ENCODE measurements at places on chromosomes 1 and 21. TPM values are rescaled to one million over a fixed set of nuclear protein-coding genes. Genes with fewer than 3 reads are reported as not detected.

The MPZ gene
- 4.8 TPM for polyA plus RNA-seq

The LCE2A gene
- polyA plus RNA-seq: not detected

The SNX7 gene
- 47.0 TPM for polyA plus RNA-seq

The CNKSR1 gene
- polyA plus RNA-seq: 10.7 TPM

The CCDC30 gene
- 13.1 TPM for polyA plus RNA-seq

The SLAMF9 gene
- not detected for polyA plus RNA-seq

The LYPLA2 gene
- 87.1 TPM for polyA plus RNA-seq

The IFI44 gene
- 19.7 TPM for polyA plus RNA-seq

The SPATA6 gene
- polyA plus RNA-seq: 19.1 TPM

The FMO5 gene
- 7.0 TPM for polyA plus RNA-seq

DNA sequence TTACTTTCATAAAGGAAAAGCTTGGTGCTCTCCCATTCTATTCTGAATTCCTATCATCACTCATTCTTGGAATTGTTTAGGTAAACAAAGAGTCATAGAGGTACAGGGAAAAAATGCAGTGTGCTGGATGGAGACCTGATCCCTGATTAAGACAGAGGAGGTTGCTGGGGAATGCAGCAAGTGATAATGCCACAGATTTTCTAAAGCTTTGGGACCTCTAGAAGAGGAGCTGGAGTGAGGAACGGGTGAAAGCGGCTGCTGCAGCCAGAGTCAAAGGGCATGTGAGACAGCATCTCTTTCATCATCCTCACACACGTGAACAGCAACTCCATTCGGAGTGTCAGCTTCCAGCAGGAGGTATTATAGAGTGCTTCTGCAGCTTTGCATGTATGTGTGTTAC is 54.9 kb upstream of the DIPK1A start:
- no peak for DNase-seq

DNA sequence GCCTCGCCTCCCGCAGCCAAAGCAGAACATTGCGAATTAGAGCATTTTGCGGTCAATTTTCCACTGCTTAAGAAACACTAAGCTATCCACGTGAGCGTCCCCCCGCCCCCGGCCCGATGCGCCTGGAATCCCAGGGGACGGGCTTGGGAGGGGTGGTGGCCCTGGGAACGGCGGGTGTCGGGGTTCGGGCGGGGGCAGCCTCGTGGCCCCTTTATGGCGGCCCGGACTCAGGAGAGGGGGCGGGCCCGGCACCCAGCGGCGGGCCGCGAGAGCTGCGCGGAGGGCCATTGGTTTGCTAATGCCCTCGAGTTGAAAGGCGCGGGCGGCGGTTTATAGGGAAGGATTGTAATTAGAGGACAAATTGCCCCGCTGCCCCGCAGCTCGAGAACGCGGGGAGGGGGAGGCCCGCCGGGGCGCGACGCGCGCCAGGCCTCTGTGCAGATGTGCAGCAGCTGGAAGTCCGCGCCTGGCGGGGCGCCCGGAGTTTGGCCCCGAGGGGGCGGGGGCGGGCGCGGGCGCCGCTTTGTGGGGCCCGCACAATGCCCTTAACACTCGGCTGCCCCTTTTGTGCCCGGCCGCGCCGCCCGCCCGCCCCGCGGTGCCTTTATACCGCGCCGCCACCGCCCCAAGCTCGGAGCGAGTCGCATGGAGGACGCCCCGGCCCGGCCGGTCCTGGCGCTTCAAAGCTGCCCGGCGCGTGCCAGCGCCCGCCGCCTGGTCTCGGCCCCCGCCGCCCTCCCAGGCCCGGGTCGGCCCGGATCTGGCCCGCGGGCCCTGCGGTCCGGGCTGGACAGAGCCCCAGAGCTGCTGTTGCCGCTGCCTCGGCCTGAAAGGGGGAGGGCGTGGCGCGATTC is 1.9 kb upstream of the HES3 start:
- DNase-seq: no peak

DNA sequence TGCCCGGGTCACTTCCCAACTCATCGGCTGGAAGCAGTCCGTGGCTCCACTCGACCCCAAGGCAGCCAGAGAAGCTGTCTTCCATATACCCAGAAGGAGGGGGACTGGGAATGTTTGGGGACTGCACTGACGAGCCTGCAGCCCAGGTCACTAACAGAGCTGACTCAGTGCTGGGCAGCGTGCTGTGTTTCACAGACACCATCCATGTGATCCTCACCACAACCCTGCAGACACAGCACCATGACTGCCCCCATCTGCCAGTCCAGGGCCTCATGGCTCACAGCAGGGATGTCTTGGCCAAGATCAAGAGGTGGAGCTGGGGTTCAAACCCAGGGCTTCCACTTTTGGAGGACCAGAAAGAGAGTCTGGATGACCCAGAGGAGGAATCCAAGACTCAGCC is 67.9 kb downstream of the KLHDC7A start:
- DNase-seq: no peak

GRCh38 chr21:20545454-20545853 is 452.8 kb upstream of the NCAM2 start:
- DNase-seq: no peak

- no peak for DNase-seq
Observed at GRCh38 chr1:162391790-162392563, 10.4 kb downstream of the C1orf226 start.

DNA sequence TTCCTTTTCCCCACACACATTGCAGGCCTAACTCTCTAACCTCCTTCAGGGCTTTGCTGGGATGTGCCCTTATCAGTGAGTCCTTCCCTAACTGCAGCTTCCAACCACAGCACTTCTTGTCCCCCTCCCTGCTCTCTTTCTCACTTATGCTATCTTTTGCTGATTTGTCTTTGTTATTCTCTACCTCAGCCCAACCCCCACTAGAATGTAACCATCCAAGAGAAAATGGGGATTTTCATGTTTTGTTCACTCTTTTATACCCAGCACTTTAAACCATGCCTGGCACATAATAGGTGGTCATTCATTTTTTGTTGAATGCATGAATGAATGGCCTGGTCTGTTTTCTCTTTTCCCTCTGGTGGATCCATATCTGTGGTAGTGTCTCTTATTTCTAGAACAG is 243.5 kb downstream of the KAZN start:
- no peak for DNase-seq

DNA sequence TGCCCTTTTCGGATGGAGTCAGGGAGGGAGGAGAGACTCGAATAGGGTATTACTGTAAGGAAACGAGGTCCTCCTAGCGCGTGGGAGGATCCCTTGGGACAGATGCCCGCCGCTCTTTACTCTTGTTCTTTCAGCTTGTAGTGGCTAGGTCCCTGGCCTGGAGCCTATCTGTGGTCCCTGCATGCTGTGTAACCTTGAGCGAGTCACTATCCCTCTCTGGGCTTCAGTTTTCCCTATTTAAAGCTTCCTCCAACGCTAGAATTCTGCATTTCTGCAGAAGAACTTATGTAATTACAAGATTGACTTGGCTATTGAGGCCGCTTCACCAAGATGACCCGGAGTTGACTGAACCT is 744 bp downstream of the MIER1 start:
- no peak for DNase-seq

- DNase-seq: no peak
Observed at GRCh38 chr1:25622531-25622930, 5.9 kb downstream of the MAN1C1 start.

- DNase-seq: no peak
Observed at GRCh38 chr1:170377896-170378634, 153.9 kb upstream of the GORAB start.

- DNase-seq: no peak
Observed at GRCh38 chr1:2502661-2503553, 23.5 kb downstream of the PANK4 start.

DNA sequence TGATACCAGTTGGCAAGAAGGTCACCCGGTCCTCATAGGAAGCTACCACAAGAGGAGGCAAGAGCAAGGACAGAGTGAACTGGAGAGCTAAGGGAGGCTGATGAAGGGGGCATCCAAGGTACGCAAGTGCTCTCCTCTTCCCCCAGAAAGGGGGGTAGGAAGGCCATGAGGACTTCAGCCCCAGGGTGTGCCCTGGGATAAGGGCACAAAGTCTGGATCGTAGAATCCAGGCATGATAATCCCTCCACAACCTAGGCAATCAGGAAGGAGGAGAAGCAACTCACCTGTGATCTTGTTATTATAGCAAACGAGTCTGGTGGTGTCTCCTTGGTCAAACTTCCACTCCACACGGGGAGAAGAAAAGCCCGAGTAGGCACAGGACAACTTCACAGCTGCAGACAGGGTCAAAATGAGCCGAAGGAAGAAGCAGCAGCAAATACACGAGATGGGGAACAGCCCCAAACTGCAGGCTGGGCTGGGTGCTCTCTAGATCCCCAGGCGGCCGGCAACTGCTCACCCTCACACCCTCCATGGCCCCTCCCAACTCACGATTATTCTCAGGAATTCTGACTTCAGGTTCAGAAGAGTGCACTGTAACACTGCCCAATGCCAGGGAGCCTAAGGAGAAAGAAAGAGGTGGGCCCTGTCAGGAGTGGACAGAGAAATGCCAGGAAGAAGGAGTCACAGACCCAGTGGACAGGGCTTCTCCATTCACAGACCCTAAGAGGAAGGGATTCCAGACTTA is 20.0 kb downstream of the F11R start:
- DNase-seq: no peak

DNA sequence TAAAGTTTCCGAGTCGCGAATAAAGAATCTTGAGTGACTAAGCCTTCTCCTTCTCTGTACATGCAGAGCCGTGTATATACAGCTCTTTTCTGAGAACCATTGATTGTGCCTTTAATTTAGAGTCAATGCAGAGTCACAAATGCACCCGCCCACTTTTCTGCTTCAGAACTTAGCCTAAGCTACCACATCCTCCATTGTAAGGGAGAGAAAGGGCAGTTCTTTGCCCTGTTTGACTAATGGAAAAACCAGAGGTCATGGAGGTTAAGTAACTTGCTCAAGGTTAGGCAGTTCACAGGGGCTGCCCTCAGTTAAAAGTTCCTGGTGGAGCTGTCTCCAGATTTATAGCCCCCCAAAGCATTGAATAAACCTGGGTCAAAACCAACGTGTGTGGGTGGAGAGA is 139.6 kb downstream of the TOMM20 start:
- no peak for DNase-seq

GRCh38 chr1:201665036-201665435 is 126.1 kb downstream of the NAV1 start:
- no peak for DNase-seq

- no peak for DNase-seq
Observed at GRCh38 chr1:117368116-117369108, 1.2 kb downstream of the MAN1A2 start.

GRCh38 chr1:42979896-42980800 is 21.5 kb upstream of the SLC2A1 start:
- DNase-seq: no peak

- DNase-seq: no peak
Observed at GRCh38 chr1:53043271-53043670, 18.7 kb upstream of the PODN start.

DNA sequence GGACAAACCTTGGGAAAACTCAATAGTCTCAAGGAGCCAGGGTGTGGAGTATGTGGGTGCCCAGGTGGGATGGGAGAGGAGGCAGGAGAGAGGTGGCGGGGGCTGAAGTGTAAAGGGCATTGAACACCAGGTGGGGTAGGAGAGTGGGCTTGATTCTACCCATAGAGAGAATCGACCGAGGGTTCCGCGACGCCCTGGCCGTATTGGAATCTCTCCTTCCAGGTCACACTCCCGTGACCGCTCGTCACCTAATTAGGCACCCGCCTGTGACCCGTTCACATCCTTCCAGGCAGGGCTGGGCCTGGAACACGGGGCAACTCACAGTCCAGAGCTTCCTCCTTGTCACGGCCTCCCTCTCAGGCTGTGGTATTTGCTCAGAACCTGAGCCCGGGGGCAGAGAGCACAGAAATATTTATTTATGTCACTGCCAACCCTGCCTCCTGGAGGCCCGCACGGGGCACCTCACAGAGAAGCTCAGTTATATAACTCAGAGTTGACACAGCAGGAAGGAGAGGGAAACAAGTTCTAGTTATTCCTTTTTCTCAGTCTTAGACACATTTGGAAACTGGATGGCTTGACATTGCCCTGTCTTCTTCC is 12.0 kb downstream of the NCMAP start:
- no peak for DNase-seq

- no peak for DNase-seq
Observed at GRCh38 chr1:220552672-220553260, 24.8 kb downstream of the MARK1 start.

- DNase-seq: no peak
Observed at GRCh38 chr1:201713086-201713810, 115.7 kb upstream of the IPO9 start.

DNA sequence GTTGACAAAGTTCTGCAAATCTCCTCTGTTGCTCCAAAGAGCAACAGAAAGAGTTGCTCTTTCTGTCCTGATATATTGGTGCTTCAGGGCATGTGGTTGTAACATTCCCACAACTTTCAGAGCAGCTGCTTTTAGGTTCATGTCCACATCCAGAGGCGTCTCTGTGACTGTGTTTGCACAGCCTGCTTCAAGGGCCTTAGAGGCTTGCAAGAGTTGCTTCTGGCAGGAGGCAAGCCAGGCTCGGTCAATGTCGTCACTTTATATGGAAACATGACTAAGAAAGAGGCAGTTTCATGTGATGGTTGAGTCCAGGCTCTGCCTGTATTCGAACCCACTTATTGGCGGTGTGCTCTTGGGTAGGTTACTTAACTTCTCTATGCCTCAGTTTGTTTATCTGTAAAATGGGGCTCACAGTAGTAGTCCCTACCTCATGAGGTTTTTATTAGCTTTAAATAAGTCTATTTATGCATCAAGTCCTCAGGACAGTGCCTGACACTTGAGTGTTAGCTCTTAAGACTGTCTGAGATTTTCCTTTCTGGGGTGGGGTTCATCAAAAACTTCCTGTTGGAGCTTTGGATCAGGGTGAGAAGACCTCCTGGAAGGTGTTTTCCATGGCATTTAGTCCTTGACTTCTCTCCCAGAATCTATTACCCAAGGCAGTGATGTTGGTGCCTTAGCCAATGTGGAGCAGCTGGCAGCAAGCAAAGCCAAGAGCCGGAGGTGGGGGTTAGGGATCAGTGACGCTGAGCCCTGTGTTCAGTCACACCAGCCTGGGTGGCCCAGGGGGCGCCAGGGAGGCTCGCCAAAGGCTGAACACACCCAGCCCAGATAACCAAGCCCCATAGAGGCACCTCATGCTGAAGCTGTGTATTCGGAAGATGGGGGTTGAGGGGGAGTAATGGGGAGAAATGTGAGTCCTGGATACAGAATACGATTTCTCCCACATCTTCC is 18.9 kb downstream of the LHX4 start:
- DNase-seq: no peak

DNA sequence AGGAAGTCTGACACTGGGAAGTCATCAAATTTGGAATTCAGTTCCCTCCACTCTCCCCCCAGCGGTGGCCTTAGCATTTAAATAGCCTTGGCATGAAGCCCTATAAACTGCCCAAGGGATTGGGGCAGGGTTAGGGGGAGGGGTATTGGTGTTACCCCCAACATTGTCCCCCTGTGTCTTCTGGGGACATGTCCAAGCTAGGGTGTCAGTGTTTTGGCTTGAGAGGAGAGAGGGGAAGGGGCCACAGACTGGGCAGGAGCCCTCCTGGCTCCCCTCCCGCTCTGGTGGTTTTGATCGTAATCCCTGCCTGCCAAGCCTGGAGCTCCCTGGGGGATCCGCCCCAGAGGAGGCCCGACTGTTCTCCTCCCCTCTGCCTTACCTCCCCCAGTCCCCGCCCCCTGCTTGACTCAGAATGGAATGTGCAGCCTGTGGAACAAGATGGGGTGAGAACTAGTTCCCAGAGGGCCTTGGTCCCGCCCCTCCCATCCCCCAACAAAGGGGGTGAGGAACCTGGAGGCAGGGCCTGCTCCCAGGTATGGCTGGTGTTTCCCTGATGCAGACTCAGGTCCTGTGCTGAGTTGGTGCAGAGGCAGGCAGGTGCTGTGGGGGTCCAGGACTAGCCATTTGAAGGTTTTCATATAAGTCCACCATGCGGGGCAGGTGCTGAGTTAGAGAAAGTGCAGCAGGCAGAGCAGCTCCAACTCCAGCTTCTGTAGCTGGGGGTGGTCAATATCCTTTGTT is 7.4 kb downstream of the SOX13 start:
- peak; percentile 81 for DNase-seq

- no peak for DNase-seq
Observed at GRCh38 chr1:243287652-243288051, 31.8 kb downstream of the SDCCAG8 start.

Measured in left renal cortex interstitium (tissue), 4 donors.